Fibroblast of the aortic adventitia (primary cell): ENCODE measurements at places on chromosomes 16 and 17. TPM values are rescaled to one million over a fixed set of nuclear protein-coding genes. Genes with fewer than 3 reads are reported as not detected.

GRCh38 chr16:78209951-78210661 lies 110.7 kb downstream of the WWOX start:
- peak; percentile 13 for DNase-seq

DNA sequence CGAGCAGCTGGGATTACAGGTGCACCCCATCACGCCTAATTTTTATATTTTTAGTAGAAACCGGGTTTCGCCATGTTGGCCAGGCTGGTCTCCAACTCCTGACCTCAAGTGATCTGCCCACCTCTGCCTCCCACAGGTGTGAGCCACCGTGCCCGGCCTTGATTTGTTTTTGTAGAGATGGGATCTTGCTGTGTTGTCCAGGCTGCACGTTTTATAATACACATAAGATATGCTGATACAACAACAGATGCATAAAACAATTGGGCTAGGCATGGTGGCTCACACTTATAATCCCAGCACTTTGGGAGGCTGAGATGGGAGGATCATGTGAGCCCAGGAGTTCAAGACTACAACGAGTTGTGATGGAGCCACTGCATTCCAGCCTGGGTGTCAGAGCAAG lies 6.0 kb downstream of the USP36 start:
- no peak for DNase-seq

DNA sequence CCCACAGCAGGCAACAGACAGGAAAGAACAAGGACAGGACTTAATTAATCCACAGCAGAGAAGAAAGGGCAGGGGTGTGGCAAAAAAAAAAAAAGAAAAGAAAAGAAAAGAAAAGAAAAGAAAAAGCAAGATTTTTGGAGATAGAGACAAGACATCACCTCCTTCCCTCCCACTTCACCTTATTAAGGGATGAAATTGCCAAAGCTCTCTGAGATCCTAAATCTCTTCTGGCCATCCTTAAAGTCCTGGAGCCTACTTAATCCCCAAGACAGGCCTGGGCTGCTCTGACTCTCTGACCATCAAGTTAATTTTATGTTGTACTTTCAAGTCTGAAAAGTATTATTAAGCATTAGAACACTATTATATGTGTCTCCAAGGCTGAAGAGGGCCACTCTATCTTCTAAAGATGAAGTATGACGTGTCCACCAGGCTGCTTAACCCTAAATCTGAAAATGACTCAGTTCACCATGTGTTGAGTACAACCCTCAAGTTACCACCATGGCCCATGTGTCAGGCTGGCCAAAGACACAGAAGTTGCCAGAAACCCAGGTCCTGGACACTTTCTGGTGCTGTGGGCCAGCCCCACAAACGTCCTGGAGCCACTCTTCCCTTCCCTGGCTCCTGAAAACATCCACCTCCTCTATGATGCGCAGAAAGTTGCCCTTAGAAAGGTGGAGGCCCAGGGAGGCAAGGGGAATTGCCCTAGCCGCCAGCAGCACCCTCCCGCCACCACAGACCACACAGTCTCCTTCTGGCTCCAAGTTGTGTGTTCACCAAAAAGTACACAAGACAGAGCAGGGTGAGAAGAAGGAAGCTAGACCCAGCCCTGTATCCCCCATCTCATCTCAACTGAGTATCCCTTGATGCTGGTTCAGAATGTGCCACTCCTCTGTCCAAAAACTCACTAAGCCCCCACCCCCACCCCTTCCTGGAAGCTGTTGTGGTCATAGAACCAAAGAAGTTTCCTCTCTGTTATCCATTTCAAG lies 2.7 kb downstream of the SOCS1 start:
- peak; percentile 27 for DNase-seq

DNA sequence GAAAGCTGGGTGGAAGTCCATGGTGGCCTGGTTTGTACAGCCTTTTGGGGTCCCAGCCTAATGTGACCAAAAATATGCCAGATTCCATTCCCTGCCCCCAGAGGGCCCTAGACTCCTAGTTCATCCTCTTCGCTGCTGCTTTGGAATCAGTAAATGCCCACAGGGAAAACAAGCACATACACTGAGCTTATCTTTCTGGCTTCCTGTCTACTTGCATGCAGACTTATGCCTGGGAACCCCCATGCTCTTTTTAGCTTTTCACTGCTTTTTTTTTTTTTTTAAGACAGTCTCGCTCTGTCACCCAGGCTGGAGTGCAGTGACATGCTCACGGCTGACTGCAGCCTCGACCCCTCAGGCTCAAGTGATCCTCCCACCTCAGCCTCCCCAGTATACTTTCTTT lies 6.2 kb upstream of the CD300LG start:
- peak; percentile 37 for DNase-seq

DNA sequence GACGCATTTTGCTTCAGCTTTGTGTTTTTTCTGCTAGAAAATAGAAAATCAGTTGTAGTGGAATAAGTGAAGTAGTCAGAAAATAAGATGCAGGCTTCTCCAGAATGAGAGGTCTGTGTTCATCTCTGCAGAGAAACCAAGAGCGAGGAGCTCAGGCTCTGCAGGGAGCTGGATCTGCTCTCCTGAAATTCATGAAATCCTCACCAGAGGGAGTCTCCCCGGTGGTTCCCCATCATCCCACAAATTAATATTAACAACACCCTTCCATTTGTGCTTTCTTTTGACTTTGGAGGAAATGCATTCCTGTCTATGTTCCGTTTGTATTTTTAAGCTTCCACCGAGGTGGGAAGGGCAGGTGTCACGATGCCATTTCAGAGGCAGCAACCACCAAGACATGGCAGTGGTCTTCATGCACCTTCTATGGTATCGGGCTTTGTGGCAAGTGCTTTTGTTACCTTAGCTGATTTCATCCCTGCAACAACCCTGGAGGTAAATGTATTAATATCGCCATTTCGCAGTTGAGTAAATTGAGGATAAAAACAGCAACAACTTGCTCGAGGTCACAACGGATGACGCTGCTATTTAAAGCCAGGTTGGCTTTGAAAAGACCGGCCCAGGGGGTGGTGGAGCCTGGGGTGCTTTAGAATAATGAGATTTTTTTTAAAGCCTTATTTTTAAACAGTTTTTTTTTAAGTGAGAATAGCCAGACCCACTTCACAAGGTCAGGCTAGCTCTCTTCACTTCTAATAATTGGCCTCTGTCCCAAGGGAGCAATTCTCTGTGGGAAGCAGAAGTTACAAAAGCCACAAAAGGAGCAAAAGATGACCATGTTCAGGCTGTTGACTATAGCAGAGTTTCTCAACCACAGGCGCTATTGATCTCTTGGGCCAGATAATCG lies 367.6 kb upstream of the ERCC4 start:
- no peak for DNase-seq

GRCh38 chr16:9818702-9819101 lies 363.5 kb downstream of the GRIN2A start:
- DNase-seq = no peak

GRCh38 chr17:16908273-16908672 lies 63.6 kb downstream of the TNFRSF13B start:
- DNase-seq = no peak

GRCh38 chr16:27304881-27305745 lies 8.7 kb upstream of the IL4R start:
- peak; percentile 82 for DNase-seq

- DNase-seq = no peak
Observed at GRCh38 chr17:19905502-19905901, 37.8 kb upstream of the ULK2 start.

DNA sequence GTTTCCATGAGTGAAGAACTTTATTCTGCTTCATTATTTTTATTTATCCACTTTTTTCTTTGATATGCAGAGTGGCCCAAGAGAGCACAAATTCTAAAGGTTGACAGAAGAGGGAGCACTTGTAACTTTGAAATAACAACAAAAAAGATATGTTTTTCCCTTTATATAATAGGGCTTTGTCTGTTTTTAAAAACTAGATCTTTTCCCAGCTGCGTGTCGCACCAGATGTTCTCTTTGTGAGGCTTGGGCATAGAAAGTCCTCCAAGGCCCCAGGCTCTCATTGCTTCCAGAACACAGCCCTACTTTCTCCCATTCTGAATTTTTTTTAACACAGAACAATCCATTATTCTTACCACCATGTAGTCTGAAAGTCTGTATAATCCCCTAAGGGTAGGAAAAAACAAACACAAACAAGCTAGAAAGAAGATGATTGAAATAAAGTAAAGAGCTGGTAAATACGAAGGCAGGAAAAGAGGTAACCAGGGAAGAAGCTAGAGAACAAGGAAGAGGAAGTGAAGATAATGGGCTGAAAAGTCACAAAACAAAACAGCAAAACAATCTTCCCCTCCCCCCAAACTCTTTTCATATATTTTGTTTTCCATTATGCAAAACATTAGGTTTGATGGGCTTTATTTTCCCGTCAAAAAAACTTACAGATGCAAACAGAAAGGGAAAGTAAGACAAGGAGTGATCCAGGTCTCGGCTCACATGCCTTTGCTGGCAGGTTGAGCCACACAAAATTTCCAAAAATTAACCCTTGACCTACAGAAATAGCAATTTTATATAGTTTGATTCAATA lies 160.4 kb downstream of the ABCA8 start:
- peak; percentile 87 for DNase-seq

- no peak for DNase-seq
Observed at GRCh38 chr17:51888816-51889215, 269.7 kb downstream of the CA10 start.

DNA sequence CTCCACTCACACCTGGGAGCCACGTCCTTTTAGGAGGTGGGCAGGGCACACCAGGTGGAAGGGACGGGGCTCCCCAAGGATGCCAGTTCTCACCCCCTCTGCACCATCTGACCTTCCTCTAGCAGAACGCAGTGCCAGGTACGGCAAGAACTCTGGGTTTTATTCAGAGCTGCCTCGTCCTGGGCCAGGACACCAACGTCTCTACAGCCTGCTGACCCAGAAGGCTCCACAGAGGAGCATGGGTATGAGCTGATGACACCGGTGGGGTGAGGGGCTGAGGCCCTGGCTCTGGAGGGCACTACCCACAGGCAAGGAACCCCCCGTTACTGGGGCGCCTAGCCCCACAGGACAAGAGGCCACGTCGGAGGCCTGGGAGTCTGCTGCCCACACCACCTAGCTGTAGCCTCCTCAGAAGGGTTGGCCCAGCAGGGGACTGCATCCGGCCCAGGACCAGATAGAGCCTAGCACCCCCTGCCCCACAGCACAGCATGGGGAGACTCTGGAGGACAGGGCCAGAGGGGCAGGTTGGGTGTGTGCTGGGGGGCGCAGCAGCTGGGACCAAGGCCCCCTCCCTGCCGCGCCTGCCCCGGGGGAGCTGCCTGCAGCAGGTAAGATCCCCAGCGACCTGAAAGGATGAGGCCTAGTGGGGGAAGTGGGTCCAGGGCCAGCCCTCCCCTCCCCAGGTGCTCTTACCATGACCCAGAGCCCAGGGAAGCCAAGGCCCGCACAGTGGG lies 13.9 kb downstream of the BCAR1 start:
- no peak for DNase-seq

Gene NSF
- total RNA-seq = 42.4 and 59.7 TPM in 2 replicates

Gene BIRC5
- total RNA-seq = 0.57 and 31.8 TPM in 2 replicates
